ENCODE measurements at places on chromosomes 5 and 9. TPM values are rescaled to one million over a fixed set of nuclear protein-coding genes. Genes with fewer than 3 reads are reported as not detected.

- peak; percentile 19 for DNase-seq
These were observed 3.7 kb downstream of the GPSM1 start for GRCh38 chr9:136331030-136331429.

- DNase-seq, result no peak
These were observed 11.1 kb downstream of the TRIM14 start for GRCh38 chr9:98107926-98108325.

GRCh38 chr9:126672634-126673284 lies 59.0 kb downstream of the LMX1B start:
- no peak for DNase-seq

GRCh38 chr5:14217587-14217986 lies 74.4 kb downstream of the TRIO start:
- DNase-seq, result peak; percentile 44

DNA sequence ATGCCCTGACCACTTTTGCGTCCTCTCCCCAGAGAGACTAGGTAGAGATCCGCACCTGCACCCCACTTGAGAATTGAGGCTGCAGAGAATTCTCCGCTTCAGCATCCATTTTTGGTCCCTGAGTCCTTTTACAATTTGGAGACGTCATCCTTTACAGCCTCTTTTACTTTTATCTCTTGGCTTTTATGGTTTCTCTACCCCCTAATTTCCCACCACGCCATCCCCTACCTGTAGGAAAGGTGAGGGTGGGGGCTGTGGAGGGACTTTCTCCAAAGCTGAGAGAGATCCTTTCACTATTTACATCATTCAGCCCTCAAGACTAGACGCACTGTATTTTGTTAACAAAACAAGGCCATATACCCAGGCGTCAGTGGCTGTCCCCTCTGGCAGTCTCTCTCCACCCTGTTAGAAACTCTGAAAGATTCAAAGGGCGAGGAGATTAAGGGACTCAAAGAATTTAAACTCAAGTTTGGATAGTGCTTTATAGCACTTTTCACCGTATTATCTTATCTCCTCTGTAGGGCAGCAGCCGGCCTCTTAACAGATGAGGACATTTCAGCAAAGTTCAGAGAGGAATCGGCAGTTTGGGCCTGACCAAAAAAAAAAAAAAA lies 1.7 kb downstream of the MSX2 start:
- DNase-seq, result no peak

GRCh38 chr5:143350751-143351602 lies 52.5 kb downstream of the NR3C1 start:
- no peak for DNase-seq

DNA sequence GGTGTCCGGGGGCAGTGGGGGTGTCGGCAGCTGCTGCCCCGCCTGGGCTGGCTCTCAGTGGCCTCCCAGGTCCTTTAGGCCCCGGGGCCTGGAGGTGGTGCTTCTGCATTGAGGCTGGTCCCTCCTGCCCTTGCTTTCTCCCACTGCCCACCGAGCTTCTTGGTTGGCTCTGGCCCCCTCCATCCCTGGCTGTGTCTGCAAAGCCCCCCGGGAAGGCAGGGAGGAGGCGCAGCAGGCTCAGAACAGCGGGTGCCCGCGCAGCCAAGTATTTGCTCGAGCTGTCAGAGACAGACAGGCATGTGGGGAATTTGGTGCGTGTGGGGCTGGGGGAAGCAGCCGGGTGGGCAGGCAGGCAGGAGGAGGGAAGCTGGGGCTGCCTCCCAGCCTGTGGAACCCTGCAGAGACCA lies 11.5 kb downstream of the CXXC5 start:
- DNase-seq, result peak; percentile 65

GRCh38 chr5:156762771-156763170 lies 87.3 kb upstream of the PPP1R2B start:
- no peak for DNase-seq

- no peak for DNase-seq
These were observed 2.3 kb upstream of the SCGB3A1 start for GRCh38 chr5:180593446-180594206.

GRCh38 chr5:68225911-68226545 lies 10.5 kb downstream of the PIK3R1 start:
- peak; percentile 65 for DNase-seq

DNA sequence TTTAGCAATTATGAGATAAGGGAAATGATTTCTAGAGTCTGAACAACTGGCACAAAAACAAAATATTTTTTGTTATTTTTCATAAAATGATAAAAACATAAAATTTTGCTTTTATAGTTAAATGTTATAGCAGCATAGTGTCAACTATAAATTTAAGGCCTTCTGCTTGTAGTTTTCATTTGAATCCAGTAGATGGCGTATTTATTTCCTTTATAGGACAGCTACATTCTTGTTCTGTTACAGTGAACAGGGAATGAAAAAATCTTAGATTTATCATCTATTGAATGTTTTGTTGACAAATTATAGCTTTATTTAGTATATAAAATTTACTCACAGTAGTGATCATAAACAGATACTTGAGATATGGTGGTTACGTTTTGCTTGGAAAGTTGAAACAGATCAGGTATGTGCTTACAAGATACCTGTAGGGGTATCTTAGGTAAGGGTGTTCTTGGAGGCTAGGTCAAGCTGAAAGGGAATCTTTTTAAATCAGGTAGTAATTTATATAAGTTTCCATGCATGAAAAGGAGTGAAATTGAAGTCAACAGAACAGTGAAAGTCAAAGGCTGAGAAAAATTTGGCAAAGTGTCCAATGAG lies 239.3 kb upstream of the GRIN3A start:
- no peak for DNase-seq

GRCh38 chr9:92029553-92029952 lies 79.5 kb upstream of the ROR2 start:
- no peak for DNase-seq

DNA sequence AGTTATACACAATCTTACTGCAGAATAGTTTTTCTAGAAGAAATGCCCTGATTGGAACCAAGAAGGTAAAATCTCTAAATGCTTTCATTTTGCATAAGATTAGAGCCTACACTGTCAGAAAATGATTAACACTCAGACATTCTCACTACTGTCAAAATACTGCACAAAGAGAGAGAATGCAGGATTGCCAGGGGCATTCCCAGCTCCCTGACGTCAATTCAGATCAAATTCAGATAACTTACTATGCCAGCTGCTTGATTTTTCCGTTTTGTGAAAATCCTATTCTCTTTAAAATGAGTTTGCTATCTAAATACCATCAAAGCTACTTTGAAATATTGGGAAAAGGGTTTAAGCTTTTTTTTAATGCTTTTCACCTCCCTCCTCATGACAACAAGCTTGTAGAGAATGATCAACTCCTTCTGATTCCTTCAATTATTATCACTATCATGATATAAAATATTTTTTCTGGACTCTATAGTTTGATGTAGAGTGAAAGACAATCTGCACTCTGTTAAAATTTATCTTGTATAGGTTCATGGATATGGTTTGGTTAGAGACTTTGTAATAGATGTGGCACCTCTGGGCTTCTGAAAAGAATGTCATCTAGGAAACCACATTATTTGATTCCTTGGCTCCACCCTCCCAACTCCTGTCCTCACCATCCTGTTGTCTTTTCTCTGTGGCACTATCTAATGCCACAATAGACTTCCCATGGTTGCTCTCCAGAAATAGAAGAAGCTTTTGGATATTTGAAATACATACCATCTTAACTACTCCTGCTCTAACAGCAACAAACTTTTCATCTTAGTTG lies 407.7 kb downstream of the PDE4D start:
- DNase-seq, result no peak

DNA sequence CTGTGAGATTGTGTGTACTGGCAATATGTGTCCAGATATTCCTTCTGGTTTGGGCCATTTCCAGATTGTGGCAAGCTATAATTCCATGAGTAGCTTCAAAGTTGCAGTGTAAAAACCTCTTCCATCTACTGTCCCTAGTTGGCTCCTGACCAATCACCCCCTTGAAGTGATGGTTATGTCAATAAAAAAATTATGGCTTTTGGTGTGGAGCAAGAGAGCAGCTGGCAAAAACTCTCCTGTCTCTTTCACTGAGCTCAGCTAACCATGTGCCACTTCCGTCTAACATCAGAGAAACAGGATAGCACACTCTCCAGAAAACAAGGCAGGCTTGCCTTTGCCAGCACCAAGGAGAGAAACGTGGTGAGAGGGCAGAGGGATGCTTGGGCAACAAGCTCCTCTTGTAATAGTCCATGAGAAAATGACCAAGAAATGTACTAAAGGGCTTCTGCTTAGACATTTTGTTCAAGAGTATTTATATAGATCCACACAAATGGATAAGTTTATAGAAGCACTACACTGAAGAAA lies 914.4 kb upstream of the SEMA6A start:
- DNase-seq, result no peak

DNA sequence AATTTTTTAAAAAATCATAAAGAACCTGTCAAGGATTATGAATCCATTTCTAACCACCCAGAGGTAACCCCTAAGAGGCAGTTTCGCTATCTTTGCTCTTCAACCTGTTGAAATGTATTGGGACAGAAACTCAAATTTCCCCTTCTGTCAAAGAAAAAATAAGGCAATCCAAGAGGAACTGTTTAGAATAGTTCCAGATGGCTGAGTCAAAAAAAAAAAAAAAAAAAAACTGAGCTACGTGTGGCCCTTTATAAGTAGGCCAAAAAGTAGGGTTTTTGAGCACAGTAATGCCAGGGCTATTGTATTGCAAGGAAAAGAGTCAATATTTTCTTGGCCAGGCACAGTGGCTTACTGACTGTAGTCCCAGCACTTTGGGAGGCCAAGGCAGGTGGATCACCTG lies 94.9 kb downstream of the RAD23B start:
- DNase-seq, result no peak

- DNase-seq, result no peak
These were observed 7.9 kb downstream of the GDNF start for GRCh38 chr5:37831821-37832534.

DNA sequence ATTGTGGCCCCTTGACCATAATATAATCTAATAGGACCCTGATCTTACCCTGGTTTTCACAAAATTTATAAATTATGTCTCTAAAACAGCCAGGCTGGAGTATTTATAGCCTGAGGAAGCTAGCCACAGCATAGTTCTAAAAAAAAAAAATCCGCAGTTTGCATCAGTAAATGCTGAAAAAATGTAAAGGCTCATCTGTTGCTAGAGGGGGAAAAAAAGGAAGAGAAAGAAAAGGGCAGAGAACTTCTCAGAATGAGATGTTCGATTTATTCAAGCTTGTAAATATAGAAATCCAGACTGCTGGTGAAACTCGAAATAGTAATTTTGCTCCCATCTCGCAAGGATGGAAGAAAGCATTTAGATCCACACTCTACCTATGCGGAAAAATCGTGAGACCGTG lies 467.5 kb downstream of the NTRK2 start:
- no peak for DNase-seq

- no peak for DNase-seq
These were observed 10.9 kb upstream of the LRRC14B start for GRCh38 chr5:180286-180918.

GRCh38 chr5:81105261-81105877 lies 127.8 kb upstream of the CKMT2 start:
- DNase-seq, result no peak

DNA sequence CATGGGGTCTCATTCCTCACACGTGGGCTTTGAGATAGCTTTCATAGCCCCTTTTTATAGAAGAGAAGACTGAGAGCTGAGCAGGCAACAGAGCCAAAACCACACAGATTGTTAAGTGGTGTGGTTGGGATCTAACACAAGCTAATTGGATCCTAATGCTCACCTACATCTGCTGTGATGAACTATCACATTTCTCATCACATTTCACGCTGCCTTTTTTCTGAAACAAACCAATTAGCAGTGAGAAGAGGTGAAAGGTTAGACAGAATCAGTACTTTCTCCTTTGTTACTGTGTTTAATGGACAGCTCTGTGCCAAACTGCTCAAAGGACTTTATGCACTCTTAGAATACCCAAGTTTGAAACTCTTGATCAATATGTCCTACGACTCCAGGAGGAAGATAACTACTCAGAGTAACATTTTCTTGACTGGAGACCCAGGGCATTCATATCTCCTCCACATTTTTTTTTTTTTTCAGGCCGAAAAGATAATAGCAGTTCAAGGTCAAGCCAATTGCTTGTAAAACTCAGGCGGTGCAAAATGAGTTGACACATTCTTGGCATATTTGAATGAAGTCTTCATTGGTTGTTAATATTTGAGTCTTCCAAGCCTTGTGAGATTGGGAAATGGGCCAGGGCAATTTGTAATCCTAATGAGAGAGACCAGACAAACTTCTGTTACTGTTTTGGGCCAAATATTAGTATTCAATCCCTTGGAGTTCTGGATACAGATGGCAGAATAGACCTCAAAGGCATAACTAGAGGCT lies 138.4 kb downstream of the KCTD16 start:
- DNase-seq, result no peak

DNA sequence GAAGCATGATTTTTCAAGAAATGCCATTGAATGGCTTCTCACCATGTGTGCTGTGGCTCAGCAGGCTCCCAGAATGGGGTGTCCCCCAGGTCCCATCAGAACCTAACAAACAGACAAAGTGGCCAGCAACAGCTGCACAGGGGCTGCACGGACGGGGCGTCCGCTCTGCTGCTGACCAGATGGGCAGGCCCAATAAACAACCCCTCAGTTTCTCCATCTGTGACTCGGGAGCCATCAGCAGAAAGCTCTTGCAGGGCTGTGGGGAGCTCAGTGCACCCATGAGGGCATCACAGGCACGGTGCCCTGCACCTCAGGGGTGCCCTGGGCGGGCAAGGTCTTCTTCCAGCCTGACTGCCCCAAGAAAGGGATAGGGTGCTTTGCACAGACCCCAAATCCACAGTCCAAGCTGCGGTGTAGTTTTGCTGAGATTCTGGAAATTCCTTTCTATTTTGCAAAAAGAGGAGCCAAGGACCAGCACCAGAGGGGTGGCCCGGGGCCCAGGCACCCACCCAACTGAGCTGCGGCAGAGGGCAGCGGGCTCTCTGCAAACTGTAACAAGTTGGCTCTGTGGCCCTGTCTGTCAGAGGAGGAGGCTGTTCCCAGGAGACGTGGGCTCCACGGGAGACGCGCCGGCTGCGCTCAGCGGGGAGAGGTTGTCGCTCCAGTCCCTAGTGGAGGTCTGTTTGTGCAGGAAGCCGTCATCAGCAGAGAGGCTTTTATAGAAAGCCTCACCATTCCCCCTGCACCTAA lies 138.7 kb upstream of the PPP1R26 start:
- DNase-seq, result no peak

CDC20B gene
- not detected for total RNA-seq

PCA3 gene
- total RNA-seq, result not detected

HTR1A gene
- total RNA-seq, result not detected

PKD2L2 gene
- total RNA-seq, result 0.55 TPM

HK3 gene
- 3.7 TPM for total RNA-seq

MEGF10 gene
- total RNA-seq, result 0.37 TPM

SV2C gene
- total RNA-seq, result 0.05 TPM

LPAR1 gene
- 9.3 TPM for total RNA-seq

POMT1 gene
- total RNA-seq, result 19.9 TPM

NIPSNAP3A gene
- 17.3 TPM for total RNA-seq

AQP7 gene
- 173 TPM for total RNA-seq

KDM3B gene
- 40.8 TPM for total RNA-seq

CDC25C gene
- total RNA-seq, result not detected

SLC6A3 gene
- not detected for total RNA-seq
